ENCODE measurements at places on chromosomes 1 and 21.

DNA sequence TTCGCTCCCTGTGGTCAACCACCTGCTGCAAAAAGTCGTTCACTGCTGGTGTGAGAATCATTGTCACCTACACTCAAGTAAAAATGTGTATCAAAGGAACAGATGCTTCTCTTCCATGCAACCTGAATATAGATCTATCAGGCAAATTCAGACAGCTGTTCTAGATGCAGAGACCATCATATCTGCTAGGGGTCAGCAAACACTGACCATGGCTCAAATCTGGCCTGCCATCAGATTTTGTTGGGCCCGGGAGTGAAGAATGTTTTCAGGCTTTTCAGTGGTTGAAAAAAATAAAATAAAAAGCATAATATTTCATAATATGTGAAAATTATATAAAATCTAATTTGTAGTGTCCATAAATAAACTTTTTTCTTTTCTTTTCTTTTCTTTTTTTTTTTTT, 199.6 kb downstream of the RGS7 start:
- DNase-seq, result no peak

DNA sequence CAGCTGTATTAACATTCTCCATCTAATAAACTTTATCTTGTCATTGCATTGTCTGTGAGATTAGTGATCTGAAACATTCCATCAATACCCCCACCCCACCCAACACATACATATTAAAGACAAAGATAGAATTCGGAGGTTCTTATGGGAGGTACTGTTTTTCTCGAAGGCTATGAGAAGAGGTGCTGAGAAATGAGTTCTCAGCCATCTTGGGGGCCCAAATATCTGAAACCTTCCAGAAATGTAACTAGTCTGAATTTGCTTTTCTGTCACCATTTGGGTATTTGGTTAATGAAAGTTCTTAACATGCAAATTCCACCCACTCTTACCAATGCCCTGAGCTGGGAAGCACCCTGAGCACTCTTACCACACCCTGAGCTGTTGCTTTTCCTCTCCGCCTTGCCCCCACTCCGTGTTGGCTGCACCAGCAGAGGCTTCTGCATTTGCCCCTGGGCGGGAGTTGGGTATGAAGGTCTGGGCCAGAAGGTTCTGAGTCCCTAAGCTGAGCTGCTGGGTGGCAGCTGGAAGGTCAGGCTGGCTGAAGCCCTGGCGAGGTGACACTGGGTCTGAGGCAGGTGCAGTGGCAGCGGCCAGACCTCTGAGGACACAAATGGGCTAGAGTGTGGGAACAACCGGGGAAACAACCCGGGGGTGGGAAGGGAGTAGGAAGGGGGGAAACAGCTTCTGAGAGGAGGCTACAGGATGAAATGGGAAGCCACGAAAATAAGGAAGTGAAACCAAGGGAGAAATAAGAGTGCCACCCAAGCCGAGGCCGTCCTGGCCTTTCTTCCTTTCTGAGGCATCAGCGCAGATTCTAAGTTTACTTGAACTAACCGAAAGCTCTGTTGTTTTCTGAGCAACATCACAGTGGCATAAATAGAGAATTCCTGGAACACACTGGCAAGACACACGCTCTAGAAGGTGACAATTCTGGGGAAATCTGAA, 26.3 kb upstream of the IER5 start:
- peak; percentile 64 for DNase-seq

- no peak for DNase-seq
Observed at GRCh38 chr1:9269078-9269501, 23.6 kb upstream of the SPSB1 start.

DNA sequence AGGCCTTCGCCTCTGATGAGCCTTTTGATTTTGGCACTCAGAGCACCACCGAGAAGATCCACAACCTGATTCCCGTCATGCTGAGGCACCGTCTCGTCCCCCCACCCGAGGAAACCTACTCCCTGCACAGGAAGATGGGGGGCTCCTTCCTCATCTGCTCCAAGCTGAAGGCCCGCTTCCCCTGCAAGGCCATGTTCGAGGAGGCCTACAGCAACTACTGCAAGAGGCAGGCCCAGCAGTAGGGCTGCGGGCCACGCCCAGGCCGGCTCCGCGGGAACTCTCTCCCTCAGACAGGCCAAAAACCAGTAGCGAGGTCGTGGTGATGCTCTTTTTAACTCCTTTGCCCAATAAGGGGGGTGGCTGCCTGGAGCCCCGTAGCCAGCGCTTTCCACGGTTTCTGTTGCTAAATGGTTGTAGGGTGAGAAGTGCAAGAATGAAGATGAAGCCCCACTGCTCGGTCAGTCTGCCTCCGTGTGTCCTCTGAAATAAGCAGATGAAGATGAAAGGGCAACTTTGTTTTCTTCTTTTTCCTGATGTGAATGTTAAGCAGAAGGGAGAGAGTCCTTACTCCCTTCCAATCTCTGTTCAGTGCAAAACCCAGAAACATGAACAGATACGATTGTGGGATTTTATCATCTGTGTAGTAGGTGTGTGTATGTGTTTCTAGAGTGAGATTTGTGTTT, 46.5 kb downstream of the COQ8A start:
- DNase-seq, result no peak

GRCh38 chr1:32399843-32400242, 5.6 kb upstream of the BSDC1 start:
- no peak for DNase-seq

- DNase-seq, result no peak
Observed at GRCh38 chr1:191350938-191351337, 807.3 kb upstream of the RGS18 start.

DNA sequence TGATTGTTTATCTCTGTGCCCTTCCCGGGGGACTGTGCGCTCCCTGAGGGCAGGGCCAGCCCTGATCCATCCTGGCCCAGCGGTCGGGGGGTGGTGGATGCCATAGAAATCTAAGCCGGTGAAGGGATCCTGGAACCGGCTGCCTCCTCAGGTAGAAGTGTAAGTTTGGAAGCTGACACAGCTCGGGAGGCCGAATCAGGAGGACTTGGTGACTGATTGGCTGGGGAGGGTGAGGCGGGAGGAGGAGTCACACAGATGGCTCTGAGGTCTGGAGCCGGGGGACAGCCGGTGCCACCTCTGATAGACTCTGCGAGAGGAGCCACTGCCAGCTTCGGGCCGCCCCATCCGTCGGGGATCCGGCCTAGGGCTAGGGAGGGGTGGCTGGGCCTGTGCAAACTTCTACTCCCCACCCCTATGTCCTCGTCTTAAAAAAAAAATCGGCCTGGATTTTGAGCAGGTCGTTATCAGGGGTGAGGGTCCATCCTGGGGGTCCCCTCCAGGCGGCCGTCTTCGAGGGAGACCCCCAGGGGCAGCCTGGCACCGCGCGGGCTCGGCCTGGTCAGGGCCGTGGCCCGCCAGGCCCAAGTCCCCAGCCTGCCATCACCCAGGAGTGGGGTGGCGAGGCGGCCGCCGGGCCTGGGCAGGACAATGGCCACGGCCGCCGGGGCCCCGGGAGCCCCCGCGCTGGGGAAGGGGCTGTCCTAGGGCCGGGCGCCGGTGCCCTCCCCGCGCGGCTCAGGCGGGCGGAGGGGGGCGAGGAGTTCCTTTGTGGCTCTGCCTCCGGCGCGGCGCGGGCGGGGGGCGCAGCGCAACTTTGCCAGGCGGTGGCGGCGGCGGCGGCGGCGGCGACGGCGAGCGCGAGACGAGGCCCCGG, 708 bp upstream of the ZNF362 start:
- peak; percentile 51 for DNase-seq

DNA sequence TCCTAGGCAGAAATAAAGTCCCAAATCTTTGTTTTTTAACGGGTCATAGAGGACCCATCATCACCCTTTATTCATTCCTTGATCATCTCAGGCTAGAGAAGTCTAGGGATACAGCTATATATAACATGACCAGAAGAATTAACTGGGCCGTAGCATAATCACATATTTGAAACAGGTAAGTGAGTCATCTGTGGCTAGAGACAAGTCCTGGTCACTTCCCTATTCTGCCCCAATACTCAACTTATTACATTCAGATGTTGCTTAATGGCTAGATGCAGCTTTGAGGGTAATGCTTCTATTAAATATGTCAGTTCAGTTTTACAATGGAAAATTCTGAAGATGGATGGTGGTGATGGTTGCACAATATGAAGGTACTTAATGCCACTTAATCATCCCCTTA, 47.0 kb downstream of the EXO1 start:
- no peak for DNase-seq

DNA sequence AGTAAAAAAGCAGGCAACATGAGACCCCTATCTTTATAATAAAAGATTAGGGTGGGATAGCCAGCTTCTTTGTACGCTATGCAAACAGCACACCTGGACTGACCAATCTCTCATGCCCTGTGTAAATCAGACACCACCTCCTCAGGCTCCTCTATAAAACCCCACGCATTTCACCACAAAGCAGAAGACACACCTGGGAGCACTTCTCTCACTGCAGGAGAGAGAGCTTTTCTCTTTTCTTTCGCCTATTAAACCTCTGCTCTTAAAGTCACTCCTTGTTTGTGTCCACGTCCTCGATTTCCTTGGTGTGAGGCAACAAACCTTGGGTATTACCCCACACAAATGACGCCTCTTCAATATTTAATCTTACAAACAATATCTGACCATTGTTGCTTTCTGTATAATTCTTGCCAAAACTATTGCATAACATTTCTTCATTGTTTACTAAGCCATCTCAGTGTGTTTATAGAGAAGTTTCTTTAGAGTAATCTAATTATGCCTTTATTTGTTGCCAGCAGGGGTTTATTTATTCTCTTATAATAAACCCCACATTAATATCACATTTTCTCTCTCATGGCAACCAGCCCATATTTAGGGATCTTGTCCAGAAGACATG, 31.6 kb upstream of the NUF2 start:
- DNase-seq, result no peak

DNA sequence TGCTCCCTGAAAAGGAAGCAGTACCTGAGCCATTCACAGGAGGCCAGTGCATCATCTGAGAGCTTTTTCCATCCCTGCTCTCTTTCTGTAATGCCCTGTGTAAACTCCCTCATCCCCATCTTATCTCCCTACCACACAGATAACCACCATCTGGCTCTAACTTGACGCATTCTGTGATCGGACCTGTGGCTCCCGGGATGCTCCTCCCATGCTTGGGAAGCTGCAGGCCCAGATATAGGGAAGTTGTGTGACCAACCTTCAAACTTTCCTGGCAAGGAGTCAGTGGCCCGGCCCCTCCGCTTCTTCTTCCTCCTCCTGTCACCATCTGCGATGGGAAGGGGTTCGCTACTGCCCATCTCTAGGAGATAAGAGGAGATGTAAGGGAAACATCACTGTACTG, 21.1 kb downstream of the MKNK1 start:
- no peak for DNase-seq

- DNase-seq, result no peak
Observed at GRCh38 chr1:53871221-53871620, 18.4 kb downstream of the YIPF1 start.

- no peak for DNase-seq
Observed at GRCh38 chr1:100107696-100108095, 25.0 kb downstream of the SASS6 start.

DNA sequence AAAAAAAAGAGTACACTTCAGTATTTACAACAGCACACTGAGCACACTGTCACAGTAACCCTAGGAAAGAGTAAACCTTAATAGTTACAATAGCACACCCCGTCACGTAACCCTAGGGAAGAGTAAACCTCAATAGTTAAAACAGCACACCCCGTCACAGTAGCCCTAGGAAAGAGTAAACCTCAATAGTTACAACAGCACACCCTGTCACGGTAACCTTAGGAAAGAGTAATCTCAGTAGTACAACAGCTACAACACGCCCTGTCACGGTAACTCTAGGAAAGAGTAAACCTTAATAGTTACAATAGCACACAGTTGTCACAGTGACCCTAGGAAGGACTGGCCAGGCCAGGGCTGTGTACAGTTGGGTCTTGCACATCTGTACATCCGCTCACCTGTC, 3.0 kb downstream of the CDK11A start:
- DNase-seq, result no peak

- no peak for DNase-seq
Observed at GRCh38 chr1:248739572-248740205, 15.9 kb downstream of the LYPD8 start.

DNA sequence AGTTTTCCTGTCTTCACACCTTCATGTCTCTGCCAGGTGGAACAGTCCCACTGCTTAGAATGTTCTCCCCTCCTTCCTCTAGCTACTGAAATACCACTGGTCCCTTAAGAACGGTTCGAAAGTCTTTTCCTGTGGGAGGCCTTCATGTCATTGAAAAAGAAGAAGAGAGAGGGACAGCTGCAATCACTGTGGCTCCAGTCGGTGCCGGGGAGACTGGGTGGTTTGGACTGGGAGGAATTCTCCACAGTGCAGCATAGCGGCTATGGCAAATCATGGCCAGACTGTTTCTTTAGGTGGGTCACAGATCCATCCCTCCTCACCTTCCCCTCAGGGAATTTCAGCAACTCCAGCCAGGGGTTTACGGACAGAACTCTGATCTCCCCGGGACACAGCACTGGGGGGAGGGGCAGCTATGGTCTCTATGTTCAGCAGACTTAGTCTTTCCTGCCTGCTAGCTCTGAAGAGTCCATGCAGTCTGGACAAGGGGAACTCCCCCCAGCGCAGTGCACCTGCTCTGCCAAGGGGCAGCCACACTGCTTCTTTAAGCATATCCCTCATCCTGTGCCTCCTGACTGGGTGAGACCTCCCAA, 567.2 kb downstream of the SMYD3 start:
- no peak for DNase-seq

- DNase-seq, result no peak
Observed at GRCh38 chr1:231332761-231333160, 4.9 kb downstream of the EXOC8 start.

DNA sequence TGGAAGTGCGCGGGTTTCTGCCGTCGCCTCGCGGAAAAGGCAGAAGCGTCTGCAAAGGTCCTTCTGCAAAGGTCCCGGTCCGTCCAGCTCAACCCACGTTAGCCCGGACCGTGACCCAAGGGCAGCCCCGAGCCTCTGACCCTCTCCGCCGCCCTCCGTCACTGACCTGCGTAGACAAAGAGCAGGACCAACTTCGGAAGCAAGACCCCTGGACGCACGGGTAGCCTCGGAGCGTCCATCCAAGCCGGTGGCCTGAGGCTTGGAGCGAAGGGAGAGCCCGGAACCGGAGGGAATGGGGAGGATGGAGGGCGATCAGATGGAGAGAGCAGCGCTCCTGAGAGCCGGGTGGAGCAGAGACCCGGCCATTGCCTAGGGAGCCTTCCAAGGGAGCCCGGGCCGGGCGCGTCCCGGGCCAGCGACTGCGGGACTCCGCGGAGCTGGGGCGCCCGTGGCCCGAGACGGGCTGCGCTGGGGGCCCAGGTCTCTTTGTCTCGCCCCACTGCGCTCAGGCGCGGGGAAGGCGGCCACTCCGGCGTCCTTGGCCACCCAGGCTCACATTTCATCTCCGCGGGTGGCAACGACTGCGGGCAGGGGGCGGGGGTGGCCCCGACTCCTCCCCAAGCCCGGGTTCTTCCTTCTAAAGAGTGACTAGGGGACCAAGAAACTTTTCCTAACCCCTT, at the start of gene CYYR1:
Gene CYYR1 (minus strand): TSS at position 585 of the 680 bp plus-strand sequence. CDS start 346 bp downstream, at position 239.
- DNase-seq, result no peak

GRCh38 chr1:150928286-150928685, 2.1 kb downstream of the SETDB1 start:
- DNase-seq, result no peak

- DNase-seq, result no peak
Observed at GRCh38 chr1:23836037-23836436, 10.8 kb upstream of the HMGCL start.

Data from NAMALWA (cell line).